ENCODE measurements at places on chromosomes 12 and 14.
A peak's percentile ranks its signal among the peaks of the same experiment; 100 is the strongest.

- DNase-seq = no peak
These were observed 373.4 kb downstream of the NUAK1 start for GRCh38 chr12:105765053-105766014.

- DNase-seq = no peak
These were observed 272.7 kb upstream of the DIO3 start for GRCh38 chr14:101288436-101289229.

DNA sequence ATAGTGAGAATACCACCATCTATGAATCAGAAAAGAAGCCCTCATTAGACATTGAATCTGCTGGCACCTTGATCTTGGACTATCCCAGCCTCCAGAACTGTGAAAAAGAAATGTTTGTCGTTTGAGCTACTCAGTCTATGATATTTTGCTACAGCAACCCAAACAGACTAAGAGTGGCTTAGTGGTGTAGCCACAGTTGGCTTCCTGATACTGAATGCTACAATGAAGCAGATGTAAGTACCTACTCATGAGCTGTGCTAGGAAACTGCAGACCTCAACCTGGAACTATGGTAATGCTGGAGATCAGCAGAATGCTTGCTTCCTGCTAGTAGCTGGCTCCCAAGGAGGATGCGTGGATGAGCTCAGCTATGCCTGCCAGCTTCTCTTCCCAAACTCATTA is 268.6 kb upstream of the CRY1 start:
- DNase-seq = no peak

DNA sequence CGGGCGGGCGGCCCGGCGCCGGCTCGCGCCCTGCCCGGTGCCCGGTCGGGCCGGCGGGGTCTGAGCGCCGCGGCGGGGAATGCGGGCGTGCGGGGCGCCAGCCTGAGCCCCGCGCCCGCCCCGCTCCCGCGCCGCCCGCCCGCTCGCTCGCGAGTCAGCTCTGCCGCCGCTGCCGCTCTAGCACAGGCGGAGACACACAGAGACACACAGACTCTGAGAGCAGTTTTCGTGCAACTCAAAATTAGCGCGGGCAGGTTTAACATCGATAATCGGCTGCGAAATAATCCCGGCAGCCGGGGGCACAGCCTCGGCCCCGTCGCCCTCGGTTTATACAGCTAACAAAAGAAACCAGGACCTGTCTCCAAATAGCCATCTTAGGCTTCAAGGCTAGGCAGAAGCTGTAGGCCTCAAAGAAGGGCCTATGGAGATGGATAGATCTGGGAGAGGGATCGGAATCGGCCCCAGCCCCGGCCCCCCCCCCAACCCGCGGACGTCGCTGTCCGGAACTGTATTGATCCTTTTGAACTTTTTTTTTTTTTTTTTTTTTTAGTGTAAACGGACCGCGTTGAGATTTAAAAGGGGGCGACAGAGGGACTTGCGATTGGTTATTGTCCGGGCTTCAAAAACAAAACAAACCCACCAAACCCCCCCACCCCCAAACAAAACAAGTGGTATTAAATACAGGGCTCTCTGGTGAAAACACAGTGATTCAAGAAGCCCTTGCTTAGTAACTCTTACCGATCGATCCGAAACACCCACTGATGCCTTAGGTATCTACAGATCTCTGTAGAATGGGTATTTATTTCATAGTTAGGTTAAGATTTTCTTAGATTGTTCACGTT is 1.1 kb downstream of the ARID2 start:
- peak; percentile 24 for DNase-seq

DNA sequence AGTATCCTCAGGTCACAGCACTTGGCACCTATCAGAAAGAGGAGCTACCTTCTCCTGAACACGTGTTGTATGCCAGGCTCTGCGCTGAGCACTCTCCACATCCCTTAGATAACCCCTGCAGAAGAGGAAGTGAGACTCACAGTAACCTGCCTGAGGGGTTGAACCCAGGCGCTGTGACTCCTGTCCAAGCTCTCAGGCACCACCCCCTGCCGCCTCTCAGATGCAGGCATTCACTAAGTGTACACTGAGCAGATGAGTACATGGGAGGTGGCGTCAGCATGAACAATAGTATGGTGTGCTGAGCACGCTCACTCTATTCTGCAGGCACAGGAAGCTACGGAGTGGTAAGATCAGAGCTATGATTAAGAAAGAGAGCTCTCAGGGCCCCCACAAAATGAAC is 21.0 kb upstream of the RIC8B start:
- DNase-seq = no peak

DNA sequence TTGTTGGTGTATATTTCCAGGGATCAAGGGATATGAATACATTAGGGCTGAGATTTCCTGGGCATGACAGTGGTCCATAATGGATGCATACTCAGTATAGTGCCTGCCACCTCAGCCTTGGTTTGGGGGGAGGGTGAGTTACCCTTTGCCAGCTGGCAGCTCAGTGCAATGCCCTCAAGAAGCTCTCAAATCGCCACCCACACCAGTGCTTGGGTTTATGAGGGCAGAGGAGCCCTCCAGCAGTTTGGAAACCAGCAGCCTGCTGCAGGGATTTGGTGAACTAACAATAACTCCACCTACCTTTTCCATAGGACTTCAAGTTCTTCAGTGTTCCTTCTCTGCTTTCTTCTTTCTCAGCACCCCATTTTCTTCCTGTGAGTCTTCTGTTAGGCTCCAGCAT is 218.9 kb downstream of the LRFN5 start:
- no peak for DNase-seq

DNA sequence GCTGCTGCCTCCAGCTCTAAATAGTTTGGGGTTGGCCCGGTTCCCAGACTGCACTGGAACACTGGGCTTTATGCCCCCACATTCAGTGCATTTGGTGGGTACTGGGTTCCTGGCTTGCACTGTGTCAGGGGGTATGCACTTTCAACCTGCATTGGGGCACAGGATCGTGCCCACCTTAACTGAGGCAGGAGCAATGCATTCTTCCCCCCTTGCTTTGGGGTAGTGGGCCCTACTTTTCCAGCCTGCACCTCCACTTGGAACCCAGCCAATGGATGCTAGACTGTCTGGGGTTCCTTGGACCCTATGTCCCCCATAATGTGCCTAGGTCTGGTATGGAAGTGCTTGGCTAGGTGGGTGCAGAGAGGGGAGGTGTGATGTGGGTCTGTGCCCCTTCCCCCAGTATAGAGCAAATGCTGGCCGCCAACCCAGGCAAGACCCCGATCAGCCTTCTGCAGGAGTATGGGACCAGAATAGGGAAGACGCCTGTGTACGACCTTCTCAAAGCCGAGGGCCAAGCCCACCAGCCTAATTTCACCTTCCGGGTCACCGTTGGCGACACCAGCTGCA is 615 bp downstream of the TARBP2 start:
- DNase-seq = no peak

DNA sequence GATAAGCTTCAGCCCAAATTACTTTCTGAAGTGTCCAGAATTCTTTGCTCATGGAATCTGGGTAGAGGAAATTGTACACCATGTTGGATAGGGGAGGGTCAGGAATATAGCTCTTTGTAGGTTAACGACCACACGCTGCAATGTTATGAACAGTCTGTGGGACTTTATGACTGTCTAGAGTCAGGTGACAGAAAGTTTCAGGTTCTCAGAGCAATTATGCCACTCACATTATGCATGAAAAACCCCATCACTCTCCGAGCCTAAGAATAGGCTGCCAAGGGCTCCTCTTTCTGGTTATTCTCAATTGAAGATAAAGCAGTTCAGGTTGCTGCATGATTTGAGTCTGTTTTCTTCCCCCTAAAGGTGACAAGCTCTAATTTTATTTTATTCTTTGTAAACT is 430.9 kb downstream of the ATP23 start:
- no peak for DNase-seq

GRCh38 chr12:85441741-85442140 is 161.7 kb downstream of the ALX1 start:
- no peak for DNase-seq

- no peak for DNase-seq
These were observed 42.7 kb downstream of the GTF2A1 start for GRCh38 chr14:81178063-81178462.

GRCh38 chr14:59147007-59147406 is 41.5 kb upstream of the DAAM1 start:
- DNase-seq = no peak

All from stimulated activated CD8-positive, alpha-beta memory T cell treated with anti-CD3 and anti-CD28 coated beads, Interleukin-7, amount 100 ng/mL, for 1 hour (primary cell).